ENCODE measurements at places on chromosomes 16 and 17.

DNA sequence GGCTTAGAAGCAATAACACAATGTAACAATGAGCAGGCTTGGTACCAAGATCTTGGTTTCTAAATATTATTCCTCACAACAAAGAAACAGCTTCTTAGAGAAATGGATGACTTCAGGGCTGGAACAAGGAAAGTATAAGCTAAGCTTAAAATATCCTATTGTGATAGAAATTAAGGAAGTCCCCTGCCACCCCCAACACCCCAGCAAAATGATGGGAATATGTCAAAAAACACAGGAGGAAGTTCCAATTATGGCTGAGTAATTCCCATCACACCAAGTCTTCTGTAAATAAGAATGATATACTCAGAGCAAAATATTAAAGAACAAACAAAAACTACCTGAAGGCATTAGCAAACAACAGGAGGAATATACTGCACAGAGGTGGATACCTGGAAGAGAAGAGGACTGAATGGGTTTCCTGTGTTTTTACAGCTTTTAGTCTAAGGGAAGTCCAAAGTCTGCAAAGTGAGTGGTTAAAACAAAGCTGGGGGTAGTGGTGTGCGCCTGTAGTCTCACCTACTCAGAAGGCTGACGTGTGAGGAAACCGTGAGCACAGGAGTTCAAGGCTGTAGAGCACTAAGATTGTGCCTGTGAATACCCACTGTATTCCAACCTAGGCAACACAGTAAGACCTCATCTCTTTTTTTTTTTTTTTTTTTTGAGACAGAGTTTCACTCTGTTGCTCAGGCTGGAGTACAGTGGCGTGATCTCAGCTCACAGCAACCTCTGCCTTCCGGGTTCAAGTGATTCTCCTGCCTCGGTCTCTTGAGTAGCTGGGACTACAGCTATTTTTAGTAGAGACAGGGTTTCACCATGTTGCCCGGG, 17.1 kb upstream of the ATP6V0A1 start:
- no peak for DNase-seq

- no peak for DNase-seq
These were observed 7.9 kb upstream of the ACSF3 start for GRCh38 chr16:89085755-89086154.

DNA sequence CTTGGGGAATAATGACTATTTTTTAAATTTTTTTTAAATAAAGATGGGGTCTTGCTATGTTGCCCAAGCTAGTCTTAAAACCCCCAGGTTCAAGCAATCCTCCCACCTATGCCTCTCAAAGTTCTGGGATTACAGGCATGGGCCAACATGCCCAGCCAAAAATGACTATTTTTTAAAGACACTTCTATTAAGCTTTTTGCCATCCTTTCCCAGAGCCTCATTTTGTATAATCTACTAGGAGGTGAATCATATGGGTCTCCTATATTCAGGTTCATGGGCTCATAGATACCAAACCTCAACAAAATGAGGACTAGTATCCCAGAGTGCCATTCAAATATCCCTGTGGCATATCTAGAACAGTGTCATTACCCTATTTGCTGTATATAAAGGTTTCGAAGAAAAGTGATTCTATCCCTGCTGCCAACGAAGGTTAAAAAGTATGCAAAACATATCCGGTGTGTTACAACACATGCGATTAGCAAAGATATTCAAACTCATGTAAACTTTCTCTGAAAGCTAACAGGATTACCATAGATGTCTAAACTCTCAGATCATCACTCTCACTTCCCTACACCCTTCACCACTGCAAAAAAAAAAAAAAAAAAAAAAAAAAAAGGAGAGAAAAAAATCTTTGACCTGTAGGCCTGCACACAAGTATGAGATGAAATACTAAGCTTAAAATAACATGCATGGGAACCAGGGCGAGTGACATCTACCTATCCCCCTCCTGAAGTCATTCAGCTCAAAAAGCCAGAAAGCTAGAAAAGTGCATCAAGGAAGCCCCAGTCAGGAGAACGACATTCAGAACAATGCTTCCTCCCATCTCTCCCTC, 23.5 kb downstream of the XPO6 start:
- DNase-seq = no peak

DNA sequence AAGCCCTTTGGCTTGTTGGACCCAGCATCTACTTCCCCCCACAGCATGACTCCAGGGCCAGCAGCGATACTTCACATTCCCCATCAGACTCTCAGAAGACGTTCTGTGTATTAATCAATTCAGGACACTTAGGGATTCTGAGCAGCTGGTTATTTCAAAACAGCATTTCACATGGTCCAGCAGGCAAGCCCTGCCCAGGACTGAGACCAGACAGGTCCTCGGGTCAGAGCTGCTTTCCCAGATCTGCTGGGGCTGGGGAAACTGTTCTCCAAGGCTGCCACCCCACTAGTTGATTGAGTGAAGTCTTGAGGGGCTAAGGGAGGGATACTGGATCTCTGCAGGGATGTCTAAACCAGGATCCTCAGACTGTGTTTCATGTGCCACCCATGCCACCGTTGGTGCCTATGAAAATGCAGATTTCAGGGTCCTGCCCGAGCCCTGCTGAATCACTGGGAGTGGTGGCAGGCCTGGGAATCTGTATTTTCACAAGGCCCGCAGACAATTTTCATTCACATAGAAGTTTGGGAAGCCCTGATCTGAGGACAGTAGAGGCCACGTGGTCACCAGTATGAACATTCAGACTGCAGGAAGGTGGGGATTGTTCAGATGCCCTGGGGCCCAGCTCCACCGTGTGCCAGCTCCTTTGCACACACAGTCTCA, 40.6 kb upstream of the CDH5 start:
- DNase-seq = no peak

- no peak for DNase-seq
These were observed 53.1 kb upstream of the CDR2 start for GRCh38 chr16:22427556-22427955.

- no peak for DNase-seq
These were observed 40.7 kb downstream of the DNAJA2 start for GRCh38 chr16:46932802-46933201.

- DNase-seq = no peak
These were observed 4.4 kb upstream of the FOXJ1 start for GRCh38 chr17:76145231-76146052.

DNA sequence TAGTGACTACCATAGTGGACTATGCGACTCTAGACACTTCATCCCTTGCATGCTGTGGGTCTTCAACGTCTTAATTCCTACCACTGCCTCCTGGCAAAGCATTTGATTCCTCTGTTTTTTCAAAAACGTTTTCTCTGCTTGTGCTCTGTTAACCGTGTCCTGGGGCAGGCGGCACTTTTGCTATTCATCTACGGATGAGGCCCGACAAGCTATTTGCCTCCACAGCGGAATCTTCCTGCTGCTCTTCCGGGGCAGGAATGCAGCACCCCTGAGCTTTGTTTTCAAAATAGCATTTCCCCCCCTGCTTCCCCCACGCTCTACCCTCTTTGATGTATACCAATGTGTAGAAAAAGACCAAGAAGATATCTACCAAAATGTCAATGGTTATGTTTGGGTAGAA, 39.8 kb upstream of the METTL16 start:
- no peak for DNase-seq

- DNase-seq = no peak
These were observed 35.4 kb downstream of the GINS2 start for GRCh38 chr16:85653290-85653891.

DNA sequence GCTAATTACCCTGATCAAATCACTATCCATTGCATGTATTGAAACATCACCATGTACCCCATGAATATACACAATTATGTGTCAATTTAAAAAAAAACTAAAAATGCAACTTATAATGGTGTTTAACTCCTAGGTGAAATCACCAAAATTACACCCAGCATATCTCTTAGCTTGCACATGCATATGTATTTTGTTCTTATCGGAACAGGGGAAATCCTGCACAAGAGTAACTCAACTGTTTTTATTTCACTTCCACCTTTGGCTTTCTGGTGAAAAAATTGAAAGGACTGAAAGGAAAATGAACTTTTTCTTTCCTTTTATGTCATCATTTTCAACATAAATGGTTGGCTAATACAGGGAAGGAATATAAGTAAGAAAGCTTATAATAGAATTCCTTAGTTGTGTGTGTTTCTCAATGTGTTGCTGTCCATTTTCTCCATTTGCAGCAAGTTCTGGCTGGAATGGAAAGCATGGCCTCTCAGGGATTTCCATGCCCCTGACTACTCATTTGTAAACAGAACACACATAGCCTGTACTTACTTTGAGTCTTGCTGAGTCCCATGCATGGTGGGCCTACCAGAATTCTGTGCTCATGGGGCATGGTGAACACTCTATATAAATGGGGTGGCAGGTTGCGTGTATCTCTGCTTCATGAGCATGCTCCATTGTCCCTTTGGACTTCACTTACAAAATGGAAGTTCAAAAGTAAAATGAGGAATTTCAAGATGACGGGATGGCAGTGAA, 462.0 kb downstream of the HS3ST3B1 start:
- no peak for DNase-seq

- DNase-seq = no peak
These were observed 30.1 kb upstream of the CPNE2 start for GRCh38 chr16:57062329-57062728.

GRCh38 chr16:14240219-14240843, 169.2 kb downstream of the MRTFB start:
- no peak for DNase-seq

DNA sequence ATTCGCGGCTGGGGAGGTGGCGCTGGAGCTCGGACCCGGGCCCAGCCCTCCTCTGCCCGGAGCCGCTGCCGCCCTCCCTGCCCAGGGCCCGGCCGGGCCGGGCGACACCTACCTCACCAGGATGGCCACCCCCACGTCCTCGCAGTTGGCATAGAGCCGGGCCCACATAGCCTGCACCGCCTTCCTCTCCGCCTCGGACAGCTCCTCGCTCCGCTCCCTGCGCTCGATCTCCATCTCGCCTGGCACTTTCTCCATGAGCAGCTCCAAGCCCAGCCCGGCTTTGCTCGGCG, 276 bp downstream of the CYGB start:
- no peak for DNase-seq

GRCh38 chr17:79797492-79798298, 818 bp upstream of the CBX8 start:
- no peak for DNase-seq

GRCh38 chr17:31458829-31459228, 67.4 kb downstream of the RAB11FIP4 start:
- no peak for DNase-seq

GRCh38 chr16:68070806-68071517, 14.2 kb upstream of the NFATC3 start:
- DNase-seq = no peak

- DNase-seq = no peak
These were observed 190.6 kb downstream of the MAF start for GRCh38 chr16:79409978-79410377.

DNA sequence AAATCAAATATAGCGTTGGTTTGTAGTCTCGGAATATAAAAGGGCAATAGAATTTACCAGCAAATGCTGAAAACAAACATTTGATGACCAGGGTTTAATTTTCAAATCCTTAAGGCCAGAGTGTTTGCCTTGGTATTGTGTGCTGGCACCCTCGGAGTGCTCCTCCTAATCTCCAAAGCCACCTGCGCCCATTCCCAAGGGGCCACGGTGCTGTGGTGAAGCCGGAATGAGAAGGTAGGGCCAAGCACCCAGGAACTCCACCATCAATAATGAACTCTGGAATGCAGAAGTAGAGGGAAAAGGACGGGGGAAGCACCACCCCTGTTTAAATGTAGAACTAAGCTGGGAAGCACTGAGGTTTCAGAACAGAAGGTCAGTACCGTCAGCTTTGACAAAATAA, 51.9 kb downstream of the COG7 start:
- DNase-seq = no peak

DNA sequence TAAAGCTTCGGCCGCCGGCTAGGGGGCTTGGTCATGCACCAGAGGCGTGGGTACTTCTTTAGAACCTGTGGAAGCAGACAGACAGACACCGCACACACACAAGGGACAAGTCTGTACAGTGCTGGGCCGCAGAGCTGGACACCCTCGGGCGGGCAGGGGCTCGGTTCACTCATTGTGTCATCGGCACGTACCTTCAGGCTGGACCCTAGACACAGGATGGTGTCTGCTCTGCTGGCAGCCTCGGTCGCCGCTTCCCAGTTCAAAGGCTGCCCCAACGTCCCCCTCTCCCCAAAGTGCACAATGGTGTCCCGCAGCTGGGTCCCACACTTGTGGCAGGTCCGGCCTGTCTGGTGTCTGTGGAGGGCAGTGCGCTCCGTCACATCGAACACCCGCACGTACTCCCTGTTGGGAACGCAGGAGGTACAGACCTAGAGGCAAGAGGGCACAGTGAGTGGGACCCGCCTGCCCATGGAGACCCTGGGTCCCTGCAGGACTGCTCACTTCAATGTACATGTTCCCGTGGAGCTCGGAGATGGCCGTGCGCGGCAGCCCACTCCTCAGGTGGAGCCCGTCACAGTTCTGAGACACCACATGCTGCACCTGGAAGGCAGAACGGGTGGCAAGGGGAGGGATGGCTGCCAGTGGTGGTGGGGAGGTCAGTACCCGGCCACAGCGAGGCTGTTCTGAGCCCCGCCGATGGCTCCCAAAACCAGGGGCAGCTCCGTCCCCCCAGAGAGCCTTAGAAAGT, 3.1 kb upstream of the PCYT2 start:
- no peak for DNase-seq

GRCh38 chr16:3431779-3432219, 11.5 kb downstream of the ZNF597 start:
- DNase-seq = no peak

GRCh38 chr16:14003074-14003570, 68.0 kb upstream of the MRTFB start:
- DNase-seq = peak; percentile 60

DNA sequence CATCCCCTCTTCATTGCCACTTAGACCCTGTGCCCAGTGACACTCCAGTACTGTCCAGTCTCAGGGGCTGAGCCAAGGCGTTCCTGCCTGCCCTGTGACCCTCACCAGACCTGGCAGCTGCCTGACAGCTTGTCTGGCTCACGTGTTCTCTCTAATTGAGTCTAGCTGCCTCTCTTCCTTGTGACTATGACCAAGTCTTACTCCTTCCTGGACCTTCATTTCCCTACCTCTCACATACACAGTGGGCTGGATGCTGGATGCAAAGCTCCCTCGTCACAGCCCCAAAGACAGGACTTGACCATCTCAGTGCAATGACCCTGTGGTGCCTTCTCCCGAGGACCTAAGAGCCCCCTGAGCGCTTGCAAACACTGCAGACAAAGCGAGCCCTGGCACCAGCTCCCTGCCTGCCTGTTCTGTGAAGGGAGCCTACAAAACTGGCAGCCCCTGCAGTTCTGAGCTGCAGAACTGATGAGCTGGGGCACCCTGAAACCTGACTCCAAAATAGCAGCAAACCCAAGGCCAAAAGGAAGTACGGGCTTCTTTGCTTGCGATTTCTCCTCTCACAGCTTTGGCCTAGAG, 1.7 kb downstream of the DEXI start:
- DNase-seq = no peak

- no peak for DNase-seq
These were observed 53.6 kb upstream of the ADORA2B start for GRCh38 chr17:15891318-15891717.

Measured in ELR (cell line).